ENCODE measurements at places on chromosomes 11 and 22.

DNA sequence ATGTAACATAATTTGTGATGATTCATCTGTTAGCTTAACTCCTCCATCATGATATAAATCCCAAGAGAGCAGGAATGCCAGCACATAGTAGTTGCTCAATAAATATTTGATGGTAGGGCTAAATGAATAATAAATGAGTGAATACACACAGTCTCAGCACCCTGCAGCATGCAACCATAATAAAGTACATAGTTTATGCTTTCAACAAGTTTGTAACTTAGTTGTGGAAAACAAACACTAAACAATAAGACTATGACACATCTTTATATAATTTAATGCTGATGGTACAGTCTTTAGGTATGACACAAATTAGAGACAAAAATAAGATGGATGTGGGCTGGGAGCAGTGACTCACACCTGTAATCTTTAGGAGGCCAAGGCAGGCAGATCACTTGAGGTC, 3.8 kb downstream of the ALKBH8 start:
- peak; percentile 48 for DNase-seq

GRCh38 chr11:76649011-76649410, 21.5 kb downstream of the LRRC32 start:
- DNase-seq, result no peak

- DNase-seq, result peak; percentile 19
Measured at GRCh38 chr11:111063726-111064517, 181.6 kb upstream of the POU2AF2 start.

DNA sequence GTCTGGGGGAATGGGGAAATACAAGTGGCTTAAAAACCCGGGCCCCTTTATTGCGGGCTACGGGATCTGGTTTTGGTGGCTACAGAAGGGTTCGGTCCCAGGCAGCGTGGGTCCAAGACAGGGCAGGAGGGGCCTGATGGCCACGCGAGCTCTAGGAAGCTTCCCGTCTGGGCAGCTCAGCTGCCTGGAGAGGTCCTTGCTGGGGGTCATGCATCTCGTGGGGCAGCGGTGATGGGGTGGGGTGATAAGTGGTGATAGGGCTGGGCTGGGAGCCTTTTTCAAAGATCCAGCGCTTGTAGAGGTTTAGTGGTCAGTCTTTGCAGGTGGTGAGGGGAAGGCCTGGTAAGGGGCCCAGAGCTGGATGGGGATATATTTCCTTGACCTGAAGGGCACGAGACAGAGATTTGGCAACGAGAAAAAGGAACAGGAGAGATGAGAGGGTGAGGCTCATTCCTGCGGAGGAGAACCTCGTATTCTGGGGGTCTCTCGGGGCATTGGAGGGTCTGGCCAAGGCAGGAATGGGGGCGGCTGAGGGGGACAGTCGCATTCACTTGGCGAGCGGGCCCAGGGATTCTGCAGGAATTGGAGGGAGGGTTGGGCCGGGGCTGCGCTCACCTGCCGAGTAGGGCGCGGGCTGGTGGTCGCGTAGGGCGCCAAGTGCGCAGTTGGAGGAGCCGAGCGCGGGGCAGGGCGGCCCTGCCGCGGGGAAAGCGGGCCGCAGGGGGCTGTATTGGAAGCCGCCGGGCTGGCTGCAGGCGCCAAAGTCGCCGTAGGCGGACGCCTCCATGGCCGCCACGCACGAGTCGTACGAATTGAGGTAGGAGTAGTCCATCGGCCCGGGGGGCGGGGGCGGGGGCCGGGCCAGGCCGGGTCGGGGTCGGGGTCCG, 560 bp downstream of the PHOX2A start:
- DNase-seq, result no peak

DNA sequence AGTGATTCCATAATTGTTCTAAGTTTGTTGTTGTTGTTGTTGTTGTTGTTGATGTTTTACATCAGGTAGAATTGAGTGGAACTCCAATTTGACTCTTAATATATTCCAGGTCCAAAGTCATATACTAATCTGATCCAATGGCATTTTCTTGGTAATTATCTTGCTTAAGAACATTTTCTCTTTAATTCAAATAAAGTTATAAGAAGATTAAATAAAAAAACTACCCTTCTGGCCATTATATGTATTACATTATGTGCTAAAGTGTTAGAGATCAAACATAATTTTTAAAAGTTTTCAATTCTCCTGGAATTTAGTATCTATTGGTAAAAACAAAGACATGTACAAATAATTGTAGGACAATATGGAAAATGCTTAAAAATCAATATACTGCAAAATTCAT, 775.4 kb downstream of the LUZP2 start:
- DNase-seq, result no peak

DNA sequence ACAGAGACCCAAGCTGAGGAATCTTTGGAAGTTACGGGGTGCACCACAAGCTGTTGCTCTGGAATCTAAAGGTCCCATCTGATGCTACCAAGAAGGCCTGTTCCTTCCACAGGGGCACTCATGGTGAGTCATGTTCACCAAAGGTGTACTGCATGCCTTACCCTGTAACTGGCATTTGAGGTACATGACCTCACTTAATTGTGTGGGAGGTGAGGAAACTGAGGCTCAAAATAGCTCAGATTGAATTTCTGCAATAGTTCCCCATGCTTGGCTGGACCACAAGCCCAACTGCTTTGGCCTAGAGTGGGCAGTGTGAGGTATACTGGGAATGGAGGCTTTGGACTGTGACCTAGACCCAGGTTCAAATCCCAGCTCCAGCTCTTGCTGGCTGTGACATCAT, 8.2 kb downstream of the MTFP1 start:
- DNase-seq, result no peak

GRCh38 chr22:36259615-36260300, 6.8 kb downstream of the APOL1 start:
- no peak for DNase-seq

- no peak for DNase-seq
Measured at GRCh38 chr11:18408558-18409291, 3.4 kb upstream of the LDHC start.
